ENCODE measurements at places on chromosomes 1 and 21.

GRCh38 chr1:42114229-42114628, 39.0 kb upstream of the GUCA2B start:
- DNase-seq = no peak

- DNase-seq = no peak
Measured at GRCh38 chr1:21089731-21090130, 87.0 kb downstream of the EIF4G3 start.

- no peak for DNase-seq
Measured at GRCh38 chr1:9181990-9182783, 52.4 kb upstream of the H6PD start.

- no peak for DNase-seq
Measured at GRCh38 chr1:163084330-163084729, 15.2 kb downstream of the RGS4 start.

DNA sequence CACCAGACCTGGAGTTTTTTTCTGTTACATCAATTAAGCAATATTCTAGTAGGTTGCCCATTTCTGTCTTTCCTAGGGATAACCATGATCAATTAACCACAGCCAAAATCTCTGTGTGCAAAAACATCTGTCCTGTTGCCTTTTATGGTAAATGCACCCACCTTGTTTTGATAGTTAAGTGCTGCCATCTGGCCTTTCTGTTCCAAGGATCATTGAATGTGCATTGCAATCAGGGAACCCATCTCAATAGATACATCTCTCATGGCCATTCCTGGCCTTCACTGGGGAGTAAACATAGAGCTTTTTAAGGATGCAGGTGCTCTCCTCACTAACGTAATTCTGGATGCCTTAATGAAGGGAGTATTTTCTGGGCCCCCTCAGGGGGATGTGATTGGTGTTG, 111.8 kb upstream of the KIAA1614 start:
- DNase-seq = no peak

DNA sequence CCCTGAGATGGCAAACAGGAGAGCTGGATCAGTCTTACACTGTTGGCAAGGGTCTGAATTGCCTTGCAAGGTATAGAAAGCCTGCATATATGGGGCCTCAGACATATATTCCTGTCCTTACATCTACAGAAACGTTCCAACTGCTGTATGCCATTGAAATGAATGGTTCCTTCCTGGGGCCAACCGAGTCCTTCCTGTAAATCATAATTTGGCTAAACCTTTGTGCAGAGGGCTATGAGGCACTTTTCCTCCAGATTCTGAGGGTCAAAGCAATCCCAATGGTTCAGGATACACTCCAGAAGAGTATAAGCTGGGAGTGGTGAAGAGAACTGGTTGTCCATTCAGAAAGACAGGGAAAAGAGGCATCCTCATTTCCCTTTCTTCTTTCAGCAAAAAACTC, 190.5 kb downstream of the PTPRC start:
- DNase-seq = no peak

- no peak for DNase-seq
Measured at GRCh38 chr1:205571747-205572146, 60.1 kb downstream of the ELK4 start.

DNA sequence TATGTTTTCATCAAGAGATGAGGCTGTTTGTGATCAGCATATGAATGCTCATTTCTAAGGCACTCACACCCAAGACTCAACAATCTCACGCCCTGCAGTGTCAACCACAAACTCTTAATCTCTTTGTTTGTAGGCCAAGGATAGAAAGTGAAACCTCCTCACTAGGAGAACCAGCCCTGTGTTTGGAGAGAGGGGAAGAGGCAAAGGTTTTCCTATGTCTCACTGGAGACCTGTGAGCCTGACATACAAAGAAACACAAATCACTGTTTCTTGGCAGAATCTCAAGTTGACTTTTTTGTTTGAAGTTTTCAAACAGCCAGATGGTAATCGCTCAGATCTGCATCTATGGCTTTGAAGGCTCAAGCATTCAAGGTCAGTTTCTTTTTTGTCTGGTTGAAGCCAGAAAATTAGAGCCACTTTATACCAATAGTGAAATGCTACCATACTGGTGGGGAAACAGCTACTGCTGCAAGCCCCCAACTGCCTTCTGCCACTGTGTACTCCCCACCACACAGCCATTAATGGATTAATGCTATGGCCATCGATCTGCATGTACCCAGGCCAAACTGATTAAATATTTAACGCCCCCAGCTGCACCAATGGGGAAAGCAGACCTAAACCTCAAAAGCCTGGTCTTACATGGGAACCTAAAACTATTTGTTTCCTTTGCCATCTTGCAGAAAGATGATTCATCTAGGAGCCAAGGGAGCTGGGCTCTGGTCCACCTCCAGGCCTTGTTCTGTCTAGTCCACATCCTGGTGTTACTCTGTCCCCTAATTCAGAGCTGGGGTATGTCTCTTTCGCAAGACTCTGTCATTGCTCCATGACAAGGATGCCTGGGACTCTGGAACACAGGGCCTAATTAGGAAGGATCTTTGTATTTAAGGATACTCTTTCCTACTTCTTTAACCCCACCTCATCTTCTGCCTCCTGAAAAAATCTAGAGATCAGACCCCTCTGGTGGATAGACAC, 16.3 kb downstream of the PDZK1 start:
- no peak for DNase-seq

DNA sequence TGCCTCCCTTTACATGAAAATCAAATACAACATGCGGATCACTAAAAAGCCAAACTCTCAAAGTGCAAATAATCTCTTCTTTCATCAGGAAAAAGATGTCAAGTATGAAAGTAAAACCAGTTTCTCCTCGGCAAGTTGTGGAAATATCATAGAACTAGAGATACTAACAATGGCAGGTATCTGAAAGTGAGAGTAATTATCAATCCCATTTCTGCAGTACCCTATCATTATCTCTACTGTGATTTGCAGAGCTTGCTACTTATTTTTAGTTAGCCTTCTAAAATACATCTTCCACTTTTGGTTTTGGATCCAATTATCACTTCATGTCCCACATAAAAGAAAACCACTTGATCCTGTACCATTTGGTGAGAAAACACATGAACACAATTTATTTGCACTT, 3.0 kb downstream of the TP53BP2 start:
- no peak for DNase-seq

DNA sequence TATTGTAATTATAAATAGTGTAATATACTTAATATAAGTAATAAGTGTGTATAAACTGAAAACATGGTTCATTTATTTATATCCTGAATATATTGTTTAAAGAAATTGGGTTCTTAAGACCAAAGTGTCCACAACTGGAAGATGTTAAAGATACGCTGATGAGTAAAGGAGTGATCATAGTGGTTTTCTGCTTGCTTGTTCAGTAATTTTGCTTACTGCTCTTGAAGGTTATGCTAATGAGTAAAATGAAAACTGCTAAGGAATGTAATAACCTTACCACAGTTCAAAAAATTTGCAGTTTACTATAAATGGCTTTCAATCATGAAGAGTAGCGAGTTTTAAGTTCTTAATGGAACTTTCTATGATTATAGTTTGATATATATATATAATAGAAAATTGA, 22.0 kb downstream of the DONSON start:
- DNase-seq = no peak

DNA sequence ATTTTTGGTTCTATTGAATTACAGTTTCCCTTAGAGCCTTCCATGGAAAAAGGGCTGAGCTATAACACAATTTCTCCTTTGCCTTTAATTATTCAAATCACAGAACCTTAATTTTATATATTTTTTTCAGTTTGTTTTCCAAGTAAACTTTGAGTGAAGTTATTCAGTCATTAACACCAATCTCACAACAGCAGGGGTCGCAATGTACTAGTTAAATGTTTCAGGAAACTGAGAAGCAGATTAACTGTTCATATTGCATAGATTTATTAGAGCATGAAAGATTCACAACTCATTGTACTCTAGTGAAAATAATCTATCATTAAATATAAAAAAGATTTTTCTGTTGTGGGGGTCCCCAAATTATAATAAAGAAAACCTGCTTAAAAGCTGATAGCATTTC, 64.1 kb downstream of the KIFAP3 start:
- no peak for DNase-seq

- DNase-seq = no peak
Measured at GRCh38 chr1:150422541-150422940, 58.6 kb downstream of the RPRD2 start.

- DNase-seq = no peak
Measured at GRCh38 chr1:179857009-179857408, 20.6 kb downstream of the TOR1AIP2 start.

DNA sequence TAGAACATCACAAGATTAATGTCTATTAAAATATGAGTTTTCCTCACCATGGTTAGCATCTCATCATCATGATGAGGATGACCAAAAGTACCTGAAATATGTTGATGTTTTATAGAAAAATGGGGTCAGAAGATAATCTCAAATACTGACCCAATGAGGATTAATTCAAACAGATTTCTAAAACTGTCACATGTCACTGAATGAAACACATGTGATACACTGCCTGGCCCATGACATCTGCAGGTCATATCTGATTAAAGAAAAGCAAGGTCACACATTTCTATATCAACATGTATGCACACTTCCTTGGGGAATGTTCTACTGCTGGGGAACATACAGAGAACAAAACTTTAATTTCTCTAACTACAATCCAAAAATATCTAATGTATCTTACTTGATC, 470.6 kb upstream of the ADGRL2 start:
- no peak for DNase-seq

DNA sequence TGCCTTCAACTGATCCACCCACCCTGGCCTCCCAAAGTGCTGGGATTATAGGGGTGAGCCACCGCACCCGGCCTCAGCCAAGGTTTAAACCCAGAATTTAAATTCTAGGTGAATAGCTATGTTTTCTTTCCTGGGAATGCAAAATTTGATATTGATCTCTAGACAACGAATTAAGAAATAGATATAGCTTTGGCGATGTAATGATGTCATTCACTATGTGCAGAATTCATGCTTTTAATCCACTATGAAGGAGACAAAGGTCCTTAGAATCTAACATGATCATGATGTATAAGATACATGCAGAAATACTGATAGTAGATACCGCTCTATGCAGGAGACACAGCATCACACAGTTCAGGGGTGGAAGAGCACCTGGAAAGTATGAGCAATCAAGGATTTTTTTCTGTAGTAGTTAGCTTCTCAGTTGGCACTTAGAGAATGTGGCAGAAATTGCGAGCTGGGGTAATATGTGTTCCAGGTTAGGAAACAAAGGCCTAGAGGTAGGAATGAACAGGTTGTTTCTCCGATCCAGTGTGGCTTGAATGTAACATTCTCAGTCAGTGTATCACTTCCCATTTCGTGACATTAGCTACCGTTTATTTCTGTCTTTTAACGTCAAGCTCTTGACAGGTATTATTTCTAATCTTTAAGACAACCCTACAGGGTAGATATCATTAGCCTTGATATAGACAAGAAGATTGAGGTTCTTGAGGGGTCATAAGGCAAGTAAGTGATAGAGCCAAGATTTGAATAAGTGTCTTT, 3.0 kb upstream of the CEP350 start:
- DNase-seq = no peak

GRCh38 chr21:14916676-14917141, 148.1 kb downstream of the NRIP1 start:
- DNase-seq = no peak

DNA sequence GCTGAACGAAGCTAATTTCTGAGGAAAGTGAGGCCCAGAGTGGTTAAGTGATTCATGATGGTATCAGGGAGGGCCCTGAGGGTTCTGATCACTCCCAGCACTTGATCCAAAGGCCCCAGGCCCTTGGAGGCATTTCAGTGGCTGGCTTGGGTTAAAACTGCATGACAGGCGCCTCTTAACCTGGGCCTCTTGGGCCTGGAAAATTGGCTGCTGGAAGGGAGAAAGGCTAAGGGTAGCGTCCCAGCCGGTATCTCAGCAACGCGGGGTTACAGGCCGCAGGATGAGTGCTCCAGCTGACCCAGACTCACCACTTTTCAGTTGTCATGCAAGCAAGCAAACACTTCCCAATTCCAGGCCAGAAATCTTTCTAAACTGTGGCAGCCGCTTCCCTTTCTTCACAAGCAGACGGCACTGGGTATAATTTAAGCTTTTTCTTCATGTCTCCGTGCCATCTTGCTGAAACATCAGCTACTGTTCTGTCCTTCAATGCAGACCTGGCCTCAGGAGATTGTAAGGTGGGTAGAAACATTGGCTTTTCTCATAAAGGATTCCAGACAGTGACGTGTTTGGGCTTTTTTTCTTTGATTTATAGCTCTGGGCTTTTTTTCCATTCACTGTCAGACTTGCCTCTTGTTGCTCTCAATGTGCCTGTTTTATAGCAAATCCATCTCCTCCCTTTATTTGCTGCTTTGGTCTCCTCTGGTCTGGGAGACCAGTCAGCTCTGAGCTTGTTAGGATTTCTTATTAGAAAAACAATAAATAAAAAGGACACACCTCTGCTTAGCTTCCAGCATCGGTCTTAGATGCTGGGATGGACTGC, 229.1 kb downstream of the KCNJ6 start:
- no peak for DNase-seq
